ENCODE measurements at places on chromosomes 2 and 18.

DNA sequence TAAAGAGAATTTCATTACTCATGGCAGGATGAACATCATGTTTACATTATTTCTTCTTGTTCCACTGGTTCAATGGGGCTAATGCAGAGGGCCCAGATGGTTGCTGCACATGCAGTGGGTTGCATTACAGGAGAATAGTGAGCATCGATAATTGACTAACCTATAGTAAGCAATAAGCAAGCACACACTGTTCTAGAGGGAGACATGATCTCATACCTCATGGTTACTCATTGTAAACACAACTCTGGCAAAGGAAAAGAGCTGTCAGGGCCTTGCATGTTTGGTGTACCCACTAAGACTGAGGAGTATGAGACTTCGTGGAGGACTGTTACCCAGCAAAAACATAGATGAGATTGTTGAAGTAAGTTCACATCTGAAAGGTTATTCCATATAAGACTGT is 885.6 kb upstream of the VRK2 start:
- H3K27me3 ChIP-seq: no peaks in the 10 kb centered on the region
- no peak overlapping the region for H3K27ac ChIP-seq
- H3K36me3 ChIP-seq: no peaks in the 10 kb centered on the region
- no peak overlapping the region for H3K4me3 ChIP-seq

DNA sequence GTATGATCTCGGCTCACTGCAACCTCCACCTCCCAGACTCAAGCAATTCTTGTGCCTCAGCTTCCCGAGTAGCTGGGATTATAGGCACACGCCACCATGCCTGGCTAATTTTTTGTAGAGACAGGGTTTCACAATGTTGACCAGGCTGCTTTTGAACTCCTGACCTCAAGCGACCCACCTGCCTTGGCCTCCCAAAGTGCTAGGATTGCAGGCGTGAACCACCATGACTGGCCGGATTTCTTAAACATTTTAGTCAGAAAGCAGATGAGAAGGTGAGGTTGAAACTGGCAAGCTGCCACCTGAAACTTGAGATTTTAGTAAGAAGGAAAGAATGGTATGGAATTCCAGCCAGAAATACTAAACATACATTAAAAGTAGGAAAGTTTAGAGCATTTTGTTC is 31.9 kb downstream of the KLHL23 start:
- no peaks in the 10 kb centered on the region for H3K36me3 ChIP-seq
- no peak for DNase-seq
- H3K4me3 ChIP-seq: no peak overlapping the region
- H3K27me3 ChIP-seq: no peaks in the 10 kb centered on the region

DNA sequence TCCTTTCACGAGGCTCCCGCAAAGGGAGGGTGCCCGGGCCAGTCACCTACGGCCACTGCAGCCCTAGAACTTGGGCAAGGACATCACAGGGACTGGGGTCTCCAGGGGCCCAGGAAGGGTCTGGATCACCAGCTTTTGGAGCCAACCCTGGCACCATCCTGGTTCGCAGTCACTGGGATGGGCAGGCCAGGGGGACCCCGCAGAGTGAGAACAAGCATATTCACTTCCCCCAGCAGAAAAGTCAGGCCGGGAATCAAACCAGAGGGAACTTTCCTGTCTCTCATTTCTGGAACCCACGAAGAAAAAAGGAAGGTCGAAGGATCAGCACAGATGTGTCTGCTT is 15.4 kb downstream of the SMAD7 start:
- no peak overlapping the region for H3K4me3 ChIP-seq
- H3K36me3 ChIP-seq: no peaks in the 10 kb centered on the region
- peak overlapping the region; percentile 73 for H3K27ac ChIP-seq
- DNase-seq: no peak
- H3K27me3 ChIP-seq: no peaks in the 10 kb centered on the region
- H3K4me1 ChIP-seq: peaks cover 81% of the 10 kb centered on the region

- H3K4me1 ChIP-seq: no peaks in the 10 kb centered on the region
- no peaks in the 10 kb centered on the region for H3K36me3 ChIP-seq
- no peak overlapping the region for H3K4me3 ChIP-seq
- H3K27ac ChIP-seq: no peak overlapping the region
- no peak for DNase-seq
Observed at GRCh38 chr2:142222715-142223114, 91.9 kb upstream of the LRP1B start.

GRCh38 chr2:101478181-101479001 is 3.5 kb upstream of the RFX8 start:
- no peaks in the 10 kb centered on the region for H3K36me3 ChIP-seq
- H3K4me1 ChIP-seq: peaks cover 9% of the 10 kb centered on the region
- no peak overlapping the region for H3K27ac ChIP-seq
- H3K27me3 ChIP-seq: no peaks in the 10 kb centered on the region

GRCh38 chr18:60508108-60508507 is 135.5 kb upstream of the MC4R start:
- H3K36me3 ChIP-seq: no peaks in the 10 kb centered on the region
- H3K4me3 ChIP-seq: no peak overlapping the region
- DNase-seq: no peak
- H3K4me1 ChIP-seq: no peaks in the 10 kb centered on the region
- H3K27me3 ChIP-seq: no peaks in the 10 kb centered on the region

Measured in liver (tissue), 10 donors.